ENCODE measurements at places on chromosomes 13 and 19.

DNA sequence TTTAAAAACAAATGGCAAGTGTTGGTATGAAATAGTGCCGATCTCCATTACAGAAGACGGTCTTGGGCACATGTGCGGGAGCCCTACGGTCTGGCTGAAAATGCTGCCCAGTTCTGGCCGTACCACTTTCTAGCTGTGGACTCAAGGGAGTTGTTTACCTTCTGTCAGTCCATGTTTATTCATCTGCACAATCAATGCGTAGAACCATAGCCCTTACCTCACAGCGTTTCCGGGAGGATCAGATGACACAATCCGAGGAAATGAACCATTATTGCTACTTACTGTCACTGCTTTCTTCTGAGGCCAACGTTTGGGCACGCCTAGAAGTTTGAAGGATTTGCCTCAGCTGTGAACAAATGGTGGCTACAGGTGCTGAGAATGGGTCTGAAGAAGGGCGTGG is 31.2 kb downstream of the GADD45B start:
- peak; percentile 59 for DNase-seq

DNA sequence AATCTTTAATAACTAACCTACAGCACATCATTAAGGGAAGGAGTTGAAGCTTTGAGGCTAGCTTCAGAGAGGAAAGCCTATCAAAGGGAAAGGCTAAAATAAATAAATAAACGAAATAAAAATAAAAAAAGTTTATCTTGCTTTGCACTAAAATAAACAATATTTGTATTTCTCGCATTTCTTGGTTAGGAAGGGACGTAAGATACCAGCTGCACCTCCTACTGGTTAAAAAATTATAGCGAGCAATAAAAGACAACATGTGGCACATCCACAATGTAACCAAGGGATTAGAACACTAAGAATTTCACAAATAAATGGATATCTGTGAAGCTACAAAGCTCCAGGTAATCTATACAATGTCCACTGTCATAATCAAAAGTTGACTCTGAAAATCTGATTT is 194.5 kb downstream of the DACH1 start:
- DNase-seq, result no peak

DNA sequence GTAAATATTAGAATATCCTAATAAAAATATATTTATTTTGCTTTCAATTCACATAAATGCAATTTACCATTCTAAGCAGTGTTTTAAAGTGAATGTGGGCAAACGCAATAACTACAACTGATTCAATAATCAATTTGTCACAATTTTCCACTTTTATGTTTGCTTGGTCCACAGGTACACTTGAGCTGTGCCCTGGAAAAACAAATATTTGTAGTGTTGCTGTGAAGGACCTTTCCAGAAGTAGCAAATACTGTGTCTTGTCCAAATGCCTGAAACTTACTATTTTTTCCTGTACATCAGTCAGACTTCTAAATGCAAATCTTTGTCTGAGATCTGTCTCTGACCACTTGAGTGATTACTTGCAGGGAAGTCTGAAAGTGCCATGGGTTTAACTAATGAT is 845.8 kb upstream of the SLITRK5 start:
- DNase-seq, result no peak

- peak; percentile 13 for DNase-seq
These were observed 3.9 kb downstream of the ZNF266 start for GRCh38 chr19:9431475-9431874.

DNA sequence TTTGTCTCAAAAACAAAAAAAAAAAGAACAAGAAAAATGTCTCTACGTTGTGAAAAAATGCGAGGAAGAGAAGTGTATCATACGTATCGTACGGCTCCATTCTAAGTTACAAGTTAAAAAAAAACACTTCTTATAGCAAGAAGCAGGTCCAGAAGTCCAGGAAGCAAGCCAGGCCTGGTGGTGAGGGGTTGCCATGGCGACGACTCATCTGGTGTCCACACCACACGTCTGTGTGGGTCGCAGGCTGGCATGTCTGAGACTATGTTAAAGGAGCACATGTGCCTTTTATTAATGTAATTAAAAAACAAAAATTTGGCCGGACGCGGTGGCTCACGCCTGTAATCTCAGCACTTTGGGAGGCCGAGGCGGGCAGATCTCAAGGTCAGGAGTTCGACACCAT is 5.9 kb downstream of the MED16 start:
- peak; percentile 80 for DNase-seq

- no peak for DNase-seq
These were observed 81.1 kb downstream of the GADD45B start for GRCh38 chr19:2557093-2557440.

DNA sequence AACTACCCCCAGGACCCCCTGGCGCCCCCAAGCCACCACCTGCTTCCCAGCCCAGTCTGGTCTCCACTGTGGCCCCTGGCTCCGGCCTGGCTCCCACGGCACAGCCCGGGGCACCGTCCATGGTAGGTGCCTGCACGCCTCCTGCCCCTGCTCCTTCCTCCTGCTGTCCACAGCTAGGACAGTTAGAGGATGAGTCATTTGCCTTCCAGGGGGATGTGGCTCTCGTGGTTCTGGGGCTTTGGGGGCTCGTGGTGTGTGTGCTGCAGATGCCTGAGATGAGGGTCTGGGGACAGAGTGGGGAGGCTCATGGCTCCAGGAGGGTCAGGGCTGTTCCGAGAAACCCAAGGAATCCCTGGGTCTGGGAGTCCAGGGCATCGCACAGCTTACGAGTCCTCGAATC is 12.7 kb downstream of the MED25 start:
- DNase-seq, result no peak

DNA sequence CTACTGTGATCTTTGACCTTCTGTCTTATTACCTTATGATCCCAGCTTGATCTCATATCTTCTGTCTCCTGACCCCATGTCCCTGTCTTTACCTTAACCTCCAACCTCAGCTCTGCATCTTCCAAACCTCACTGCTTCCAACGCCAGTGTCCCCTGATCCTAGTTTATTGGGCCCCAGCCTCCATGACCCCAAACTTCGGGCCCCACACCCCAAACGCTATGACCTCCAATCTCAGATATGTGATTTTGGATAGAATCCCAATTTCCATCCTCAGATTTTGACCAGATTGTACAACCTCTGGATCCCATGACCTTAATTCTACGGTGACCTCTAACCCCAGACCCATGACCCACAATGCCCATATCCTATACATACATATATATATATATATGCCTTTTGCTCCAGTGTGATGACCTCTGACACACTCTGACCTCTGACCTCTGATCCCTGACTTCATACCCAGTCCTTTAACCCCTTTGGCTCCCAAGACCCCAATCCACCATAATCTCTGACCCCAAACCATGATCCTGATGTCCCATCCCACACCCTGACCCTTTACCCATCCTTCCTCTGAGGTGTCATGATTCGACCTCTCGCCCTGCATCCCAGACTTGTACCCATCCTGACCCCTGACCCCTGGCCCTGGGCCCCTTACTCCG is 3.5 kb downstream of the KLK12 start:
- no peak for DNase-seq

- no peak for DNase-seq
These were observed 349.4 kb downstream of the RFC3 start for GRCh38 chr13:34167347-34167746.
